ENCODE measurements at places on chromosomes 7 and 10.

- no peak for DNase-seq
These were observed 73.3 kb upstream of the COL13A1 start for GRCh38 chr10:69728335-69728870.

DNA sequence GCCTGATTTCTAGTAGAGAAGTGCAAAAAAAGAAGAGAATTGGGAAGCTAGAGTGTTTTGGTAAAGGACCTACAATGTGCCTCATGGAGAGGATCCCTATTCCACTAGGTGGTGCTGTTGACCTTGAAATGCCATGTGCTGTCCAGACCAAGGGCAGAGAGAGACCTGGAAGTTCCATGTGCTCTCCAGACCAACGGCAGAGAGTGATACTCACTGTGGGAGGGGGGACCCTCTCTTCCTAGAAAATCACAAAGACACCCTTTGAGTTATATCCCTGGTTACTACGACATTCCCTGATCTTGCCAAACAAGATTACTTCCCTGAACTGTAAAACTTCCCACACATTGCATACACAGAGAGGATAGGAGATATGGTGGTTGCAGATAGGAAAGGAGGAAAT, 212.7 kb upstream of the ZNF804B start:
- DNase-seq = no peak

GRCh38 chr10:22761569-22762220, 47.3 kb upstream of the PIP4K2A start:
- DNase-seq = no peak

GRCh38 chr10:71238626-71239025, 26.3 kb downstream of the UNC5B start:
- no peak for DNase-seq

- DNase-seq = no peak
These were observed 26.8 kb upstream of the CALCR start for GRCh38 chr7:93601363-93601762.
